ENCODE measurements at places on chromosomes 5 and 9.

- peak; percentile 89 for DNase-seq
These were observed 63.1 kb downstream of the UGCG start for GRCh38 chr9:111959468-111960359.

DNA sequence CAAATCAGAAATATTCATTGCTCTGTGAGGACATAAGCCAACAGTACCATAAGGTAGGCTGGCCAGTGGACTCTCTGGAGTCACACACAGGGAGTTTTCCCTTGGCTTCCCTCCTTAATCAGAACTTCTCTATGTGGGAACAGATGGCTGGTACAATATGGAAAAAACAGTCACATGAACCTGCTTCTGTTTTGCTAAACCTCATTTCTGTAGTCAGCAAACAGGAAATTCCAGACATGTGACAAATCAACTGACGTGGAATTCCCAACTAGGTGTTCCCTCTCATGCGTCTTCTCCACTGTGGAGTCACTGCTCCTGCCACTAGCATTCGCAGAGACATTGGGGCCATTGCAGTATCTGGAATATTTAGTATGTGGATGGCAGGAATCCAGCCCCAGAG, 617.6 kb downstream of the KIF4B start:
- no peak for DNase-seq

- DNase-seq = no peak
These were observed 533.9 kb downstream of the TLR4 start for GRCh38 chr9:118238139-118238538.

- no peak for DNase-seq
These were observed 74.1 kb upstream of the LRRTM2 start for GRCh38 chr5:138949223-138949574.

DNA sequence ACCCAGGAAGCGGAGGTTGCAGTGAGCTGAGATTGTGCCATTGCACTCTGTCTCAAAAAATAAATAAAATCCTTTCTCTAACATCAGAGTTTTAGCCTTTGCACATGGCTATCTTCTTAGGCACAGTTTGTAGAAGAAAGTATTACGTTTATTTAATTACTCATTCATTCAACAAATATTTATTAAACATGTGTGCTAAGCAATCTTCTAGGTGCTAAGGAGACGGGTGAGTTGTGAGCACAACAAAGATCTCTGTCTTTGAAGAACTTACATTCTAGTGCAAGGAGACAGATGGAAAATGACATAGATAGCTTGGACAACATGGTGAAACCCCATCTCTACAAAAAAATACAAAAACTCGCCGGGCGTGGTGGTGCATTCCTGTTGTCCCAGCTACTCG, 122.3 kb upstream of the MYO10 start:
- no peak for DNase-seq

GRCh38 chr5:71748360-71748759, 29.3 kb downstream of the CARTPT start:
- DNase-seq = no peak

DNA sequence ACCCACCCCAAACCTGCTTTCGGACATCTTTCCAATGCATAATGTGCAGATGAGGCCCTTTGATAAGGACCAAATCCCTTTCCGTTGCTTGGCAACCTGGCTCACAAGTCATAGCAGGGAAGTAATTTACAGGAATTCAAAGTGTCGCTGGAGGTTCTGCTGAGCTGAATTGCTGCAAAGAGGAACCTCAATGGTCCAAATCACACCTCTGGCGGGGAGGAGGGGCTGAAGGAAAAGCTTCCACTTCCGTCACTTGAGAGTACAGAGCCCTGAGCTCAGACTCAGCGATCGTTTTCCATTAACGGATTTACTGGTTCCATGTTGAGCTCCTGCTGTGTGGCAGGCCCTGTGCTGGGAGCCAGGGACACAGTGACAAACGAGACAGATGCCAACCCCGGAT, 99.3 kb downstream of the KCNIP1 start:
- DNase-seq = no peak

DNA sequence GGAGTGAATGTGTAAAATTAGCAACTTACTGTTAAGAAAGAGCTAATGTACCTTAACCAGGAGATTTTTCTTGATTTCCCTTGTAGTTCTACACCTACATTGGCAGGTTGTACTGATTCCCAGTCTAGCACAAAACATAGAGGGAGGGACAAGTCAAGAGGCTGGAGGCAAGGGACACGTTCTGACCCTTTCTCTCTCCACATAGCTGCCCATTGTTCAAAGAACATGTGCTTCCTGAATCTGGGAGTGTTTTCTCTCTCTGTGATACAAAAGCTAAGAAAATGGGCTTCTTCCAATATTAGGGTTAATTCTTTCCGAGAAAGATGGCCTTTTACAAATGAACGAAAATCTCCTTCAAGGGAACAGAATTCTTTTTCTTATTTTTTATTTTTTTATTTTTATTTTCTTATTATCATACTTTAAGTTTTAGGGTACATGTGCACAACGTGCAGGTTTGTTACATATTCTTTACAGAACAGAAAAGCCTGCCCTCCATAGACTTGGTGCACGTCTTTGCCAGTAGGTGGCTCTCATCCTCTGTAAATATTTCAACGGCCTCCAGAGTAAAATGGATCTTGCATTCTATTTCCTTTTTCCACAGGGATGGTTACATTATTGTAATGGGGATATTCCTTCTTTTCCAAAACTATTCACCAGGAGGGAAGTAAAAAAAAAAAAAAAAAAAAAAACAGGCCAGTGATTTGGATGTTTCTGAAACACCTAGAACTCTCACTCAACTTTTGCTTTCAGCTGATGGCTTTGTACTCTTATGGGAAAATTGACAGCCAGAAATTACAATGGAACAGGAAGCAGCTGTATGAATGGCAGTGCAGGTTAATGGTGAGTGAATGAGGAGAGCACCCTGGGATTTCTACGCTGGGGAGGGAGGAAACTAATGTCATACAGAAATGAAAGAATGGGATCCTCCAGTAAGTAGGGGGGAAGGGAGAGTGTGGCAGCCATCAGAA, 13.1 kb upstream of the IFNA5 start:
- no peak for DNase-seq
